ENCODE measurements at places on chromosomes 4 and X.

- no peak for DNase-seq
Observed at GRCh38 chrX:120224388-120224787, 26.2 kb upstream of the ZBTB33 start.

DNA sequence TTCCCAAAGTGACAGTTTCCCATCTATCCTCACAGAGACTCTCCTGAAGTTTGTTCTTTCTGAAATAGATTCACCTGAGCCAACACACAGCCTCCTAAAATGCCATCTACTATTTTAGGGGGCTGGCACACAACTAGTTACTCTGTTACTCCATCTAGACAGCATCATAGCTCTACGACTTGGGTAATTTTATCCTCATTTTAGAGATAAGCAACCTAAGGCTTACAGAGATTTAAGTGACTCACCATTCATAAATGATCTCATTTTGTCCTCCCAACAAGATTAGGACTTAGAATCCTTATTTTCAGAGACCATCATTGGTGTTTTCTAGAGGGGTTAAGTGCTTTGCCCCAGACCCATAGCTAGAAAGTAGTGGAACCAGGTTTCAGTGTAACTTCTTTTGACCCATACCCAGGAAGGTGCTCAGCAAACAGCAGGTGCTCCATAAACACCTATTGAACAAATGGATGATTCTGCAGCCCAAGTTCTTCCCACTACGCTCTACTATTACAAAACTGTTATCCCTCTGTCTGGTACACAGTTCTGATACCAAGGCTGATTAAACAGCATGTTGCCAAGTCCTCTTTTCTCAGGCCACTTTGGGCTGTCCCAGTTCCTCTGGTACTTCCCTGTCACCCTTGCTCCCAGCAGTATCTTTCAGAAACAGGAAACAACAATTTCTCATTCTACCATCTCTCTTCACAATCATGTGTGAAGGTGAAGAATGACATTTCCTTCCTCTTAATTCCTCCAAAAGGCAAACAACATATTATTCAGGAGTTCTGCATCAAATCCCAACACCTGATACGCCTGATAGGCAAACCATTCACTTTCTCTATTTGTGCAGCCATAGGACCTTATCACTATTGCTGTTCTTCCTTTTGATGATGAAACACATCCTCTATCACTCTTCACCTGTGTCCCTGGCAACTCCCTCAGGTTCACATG lies 304.7 kb upstream of the TAPT1 start:
- no peak for DNase-seq

DNA sequence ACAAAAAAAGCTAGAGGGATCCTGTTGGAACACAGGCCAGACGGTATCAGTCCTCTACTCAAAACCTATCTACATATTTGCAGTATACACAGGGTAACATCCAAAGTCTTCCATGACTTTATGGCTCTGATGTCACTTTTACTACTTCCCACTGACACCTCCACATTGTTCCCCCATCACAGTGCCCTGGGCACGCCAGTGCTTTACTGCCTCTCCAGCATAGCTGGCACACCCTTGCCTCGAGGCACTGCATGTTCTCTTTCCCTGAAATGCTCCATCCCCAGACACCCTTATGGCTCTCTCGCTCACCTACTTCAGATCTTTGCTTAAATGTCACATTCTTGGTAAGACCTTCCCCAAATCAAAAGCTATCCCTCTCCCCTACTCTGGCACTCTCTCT lies 6.3 kb upstream of the ATP10D start:
- no peak for DNase-seq

DNA sequence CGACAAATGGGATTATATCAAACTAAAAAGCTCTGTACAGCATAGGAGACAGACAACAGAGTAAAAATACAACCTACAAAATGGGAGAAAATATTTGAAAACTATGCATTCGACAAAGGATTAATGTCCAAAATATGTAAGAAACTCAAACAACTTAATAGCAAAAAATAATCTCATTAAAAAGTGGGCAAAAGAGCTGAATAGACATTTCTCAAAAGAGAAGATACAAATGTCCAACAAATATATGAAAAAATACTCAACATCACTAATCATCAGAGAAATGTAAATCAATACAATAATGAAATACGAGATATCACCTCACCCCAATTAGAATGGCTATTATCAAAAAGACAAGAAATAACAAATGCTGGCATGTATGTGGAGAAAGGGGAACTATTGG lies 272.9 kb downstream of the KLHL13 start:
- no peak for DNase-seq

DNA sequence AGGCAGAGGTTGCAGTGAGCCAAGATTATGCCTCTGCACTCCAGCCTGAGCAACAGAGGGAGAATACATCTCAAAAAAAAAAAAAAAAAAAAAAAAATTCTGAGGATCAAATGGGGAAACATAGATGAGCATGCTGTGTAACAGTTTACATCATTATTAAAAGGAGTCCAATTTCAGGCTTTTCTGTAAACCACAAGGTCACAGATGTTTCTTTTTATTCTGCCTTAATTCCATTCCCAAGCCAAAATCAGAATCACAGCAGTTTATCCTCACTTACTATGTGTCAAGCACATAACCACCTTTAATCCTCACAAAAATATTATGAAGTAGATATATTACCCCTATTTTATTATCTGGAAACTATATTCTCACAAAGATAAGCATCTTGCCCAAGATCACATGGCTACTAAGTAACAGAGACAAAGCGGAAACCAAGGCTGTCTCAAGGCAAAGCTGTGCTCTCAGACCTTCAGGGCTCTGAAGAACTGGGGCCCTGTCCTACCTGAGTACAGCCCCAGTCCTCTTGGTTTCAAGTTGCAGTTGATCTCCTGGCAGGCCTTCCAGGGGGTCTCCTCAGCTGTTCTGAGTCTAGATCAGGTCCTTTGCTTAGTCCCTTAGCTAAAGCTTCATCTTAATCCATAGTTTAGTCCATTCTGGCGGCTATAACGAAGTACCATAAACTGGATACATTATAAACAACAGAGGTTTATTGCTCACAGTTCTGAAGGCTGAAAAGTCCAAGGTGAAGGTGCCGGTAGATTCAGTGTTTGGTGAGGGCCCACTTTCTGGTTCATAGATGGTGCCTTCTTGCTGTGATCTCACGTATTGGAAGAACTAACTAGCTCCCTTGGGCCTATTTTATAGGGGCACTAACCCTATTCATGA lies 141.3 kb downstream of the PALLD start:
- DNase-seq, result no peak

GRCh38 chr4:164779811-164780216 lies 25.9 kb downstream of the SMIM31 start:
- no peak for DNase-seq
